ENCODE measurements at places on chromosomes 1 and 21.

- no peak for DNase-seq
These were observed 88.3 kb downstream of the LRRC40 start for GRCh38 chr1:70117046-70117445.

- DNase-seq = no peak
These were observed 10.9 kb upstream of the RCAN3 start for GRCh38 chr1:24491577-24492360.

DNA sequence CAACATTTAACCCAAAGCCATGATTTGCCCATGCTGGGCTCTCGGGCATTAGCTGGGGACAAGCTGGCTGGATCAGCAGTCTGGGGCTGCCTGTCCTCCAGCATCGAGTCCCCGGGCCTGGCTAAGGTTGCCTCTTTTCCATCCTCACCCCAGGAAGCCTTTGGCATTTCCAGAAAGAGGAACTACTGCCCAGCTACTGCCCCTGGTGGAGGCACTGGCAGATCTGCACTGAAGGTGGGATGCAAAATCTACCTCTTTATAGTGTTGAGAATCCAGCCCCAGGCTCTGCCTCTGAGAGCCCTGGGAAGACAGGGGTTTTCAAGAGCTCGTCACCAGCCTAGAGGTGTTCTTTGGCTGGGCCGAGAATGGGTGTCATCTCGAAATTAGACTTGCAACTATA is 635.9 kb downstream of the MATN1 start:
- DNase-seq = no peak

DNA sequence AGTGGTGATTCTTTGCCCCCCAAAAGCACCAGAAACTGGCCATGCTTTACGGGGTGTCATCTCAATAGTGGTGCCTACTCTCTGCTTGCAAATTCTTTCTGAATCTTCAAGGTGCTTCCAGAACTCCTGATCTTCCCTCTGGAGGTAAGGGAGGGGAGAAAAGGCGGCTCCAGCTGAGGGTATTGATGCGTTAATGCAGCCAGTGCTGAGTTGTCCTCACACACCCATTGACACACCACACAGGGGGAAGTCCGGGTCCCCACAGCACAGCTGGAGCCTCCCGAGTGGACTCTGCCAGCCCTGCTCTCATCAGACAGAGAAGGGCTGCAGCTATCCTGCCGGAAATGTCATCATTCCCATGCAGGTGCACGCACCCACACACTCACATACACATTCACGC is 1.2 kb downstream of the VSIG8 start:
- no peak for DNase-seq

- DNase-seq = peak; percentile 81
These were observed 296.6 kb downstream of the PTPRC start for GRCh38 chr1:198935306-198935921.

GRCh38 chr1:192892934-192893333 is 84.1 kb downstream of the RGS2 start:
- no peak for DNase-seq

GRCh38 chr1:10616696-10617095 is 141.9 kb downstream of the PEX14 start:
- DNase-seq = no peak

DNA sequence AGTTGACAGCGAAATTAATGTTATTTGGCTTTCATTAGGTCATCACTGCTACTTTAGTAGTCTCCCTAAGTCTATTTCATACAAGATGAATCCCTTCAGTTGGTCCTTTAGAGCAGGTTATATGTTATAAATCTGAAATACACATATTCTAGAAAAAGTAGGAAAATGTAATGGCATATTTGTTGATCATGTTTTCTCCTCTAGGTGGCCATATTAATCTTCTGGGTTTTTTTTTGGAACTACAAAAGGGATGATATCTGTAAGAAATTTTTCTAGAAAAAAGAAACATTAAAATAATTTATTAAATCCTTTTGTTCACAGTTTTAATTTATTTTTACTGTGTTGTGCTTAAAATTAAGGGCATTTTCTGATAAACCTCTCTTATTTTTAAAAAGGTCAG is 87.9 kb downstream of the SYT14 start:
- DNase-seq = no peak

- no peak for DNase-seq
These were observed 12.0 kb upstream of the SMIM12 start for GRCh38 chr1:34871443-34872132.

- no peak for DNase-seq
These were observed 21.8 kb upstream of the VTCN1 start for GRCh38 chr1:117232531-117232930.

DNA sequence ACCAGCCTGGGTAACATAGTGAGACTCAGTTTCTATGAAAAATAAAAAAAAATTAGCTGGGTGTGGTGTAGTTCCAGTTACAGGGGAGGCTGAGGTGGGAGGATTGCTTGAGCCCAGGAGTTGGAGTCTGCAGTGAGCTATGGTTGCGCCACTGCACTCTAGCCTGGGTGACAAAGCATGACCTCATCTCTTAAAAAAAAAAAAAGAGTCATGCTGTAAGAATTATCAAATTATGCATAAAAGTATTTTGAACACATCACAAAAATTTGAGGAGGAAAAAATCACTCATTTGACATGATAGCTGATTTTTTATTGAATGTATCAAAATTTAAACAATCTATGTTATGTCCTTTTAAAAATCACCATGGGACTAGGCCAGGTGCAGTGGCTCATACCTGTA is 17.8 kb downstream of the CCDC30 start:
- DNase-seq = no peak

DNA sequence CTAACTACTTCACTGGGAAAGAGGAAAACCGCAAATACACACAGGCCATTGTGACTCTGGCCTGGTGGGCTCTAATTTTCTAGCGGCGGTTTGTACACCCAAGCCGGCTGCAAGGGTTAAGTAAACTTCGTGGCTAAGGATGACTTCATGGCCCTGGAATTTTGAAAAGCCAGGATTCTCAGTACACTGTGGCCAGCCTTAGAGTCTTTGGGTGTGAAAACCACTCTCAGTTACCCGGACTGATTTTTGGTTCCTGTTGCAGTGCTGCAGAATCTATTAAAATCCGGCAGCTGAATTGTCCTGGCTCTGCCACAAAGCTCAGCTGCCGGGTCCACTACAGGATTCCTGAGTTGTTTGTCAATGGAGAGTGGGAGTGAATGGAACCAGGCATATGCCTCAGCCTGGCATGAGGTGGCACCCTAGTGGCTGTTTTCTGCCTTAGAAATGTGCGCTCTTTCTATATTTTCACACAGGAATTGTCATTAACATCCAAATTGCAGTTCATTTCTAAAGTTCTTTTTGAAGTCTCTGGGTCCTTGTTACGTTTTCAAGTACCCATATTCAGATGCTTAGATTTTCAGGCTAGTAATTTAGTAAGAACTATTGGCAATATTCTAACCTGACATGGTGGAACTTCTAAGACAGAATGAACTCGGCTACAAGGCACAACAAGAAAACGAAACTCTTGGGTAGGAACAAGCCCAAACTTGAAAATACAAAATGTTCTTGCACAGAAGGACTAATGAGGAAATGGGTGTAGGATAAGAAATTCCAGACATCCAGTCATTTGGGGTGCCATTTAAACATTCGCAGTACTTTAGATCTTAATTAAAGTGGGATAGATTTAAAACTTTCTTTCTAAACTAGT is 255.9 kb downstream of the NFIA start:
- peak; percentile 94 for DNase-seq

DNA sequence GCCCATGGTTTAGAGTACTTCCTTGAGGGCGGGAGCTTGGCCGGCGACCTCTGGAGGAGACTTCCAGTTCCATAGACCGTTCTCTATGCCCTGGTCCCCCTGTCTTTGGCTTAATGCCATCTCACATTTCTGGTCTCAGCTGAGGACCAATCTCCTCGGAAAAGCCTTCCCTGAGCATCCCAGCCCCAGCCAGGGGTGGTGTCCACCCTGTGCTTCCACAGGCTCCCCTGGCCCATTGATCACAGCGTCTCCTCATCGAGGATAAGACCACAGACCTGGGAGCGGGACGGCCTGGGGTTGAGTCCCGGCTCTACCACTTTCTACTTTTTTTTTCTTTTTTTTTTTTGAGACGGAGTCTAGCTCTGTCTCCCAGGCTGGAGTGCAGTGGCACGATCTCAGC is 14.5 kb downstream of the WNT4 start:
- no peak for DNase-seq

DNA sequence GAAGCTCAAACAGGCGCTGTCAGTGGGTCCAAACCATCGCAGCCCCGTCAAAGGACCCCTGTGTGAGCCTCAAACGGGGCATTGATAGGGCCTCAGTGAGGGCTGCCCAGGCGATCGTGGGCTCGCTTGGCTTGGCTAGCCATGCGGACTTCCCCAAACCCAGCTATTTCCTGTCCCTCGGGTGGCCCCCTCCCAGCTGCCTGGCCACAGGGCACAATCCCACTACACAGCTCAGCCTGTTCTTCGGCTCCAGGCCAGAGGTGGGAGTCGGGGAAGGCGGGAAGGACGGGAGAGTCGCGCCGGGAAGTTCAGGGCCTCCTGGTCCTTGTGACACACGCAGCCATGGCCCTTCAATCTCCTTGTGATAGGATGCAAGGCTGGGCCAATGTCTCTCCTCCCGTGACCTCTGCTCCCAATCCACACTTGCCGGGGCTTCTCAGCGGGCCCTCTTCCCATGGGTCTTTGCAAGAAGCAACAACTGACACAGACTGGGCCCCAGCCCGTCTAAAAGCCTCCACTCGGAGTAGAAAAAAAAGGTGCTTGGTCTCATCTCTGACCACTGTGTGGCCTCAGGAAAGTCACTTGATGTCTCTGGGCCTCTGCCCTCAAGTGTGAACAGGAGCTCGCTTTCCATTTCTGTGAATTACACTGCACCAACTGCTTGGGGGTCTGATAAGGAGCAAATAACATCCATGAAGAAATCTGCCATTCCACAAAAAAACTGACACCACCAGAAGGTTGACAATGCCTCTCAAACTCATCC is 7.1 kb upstream of the MATN1 start:
- no peak for DNase-seq

DNA sequence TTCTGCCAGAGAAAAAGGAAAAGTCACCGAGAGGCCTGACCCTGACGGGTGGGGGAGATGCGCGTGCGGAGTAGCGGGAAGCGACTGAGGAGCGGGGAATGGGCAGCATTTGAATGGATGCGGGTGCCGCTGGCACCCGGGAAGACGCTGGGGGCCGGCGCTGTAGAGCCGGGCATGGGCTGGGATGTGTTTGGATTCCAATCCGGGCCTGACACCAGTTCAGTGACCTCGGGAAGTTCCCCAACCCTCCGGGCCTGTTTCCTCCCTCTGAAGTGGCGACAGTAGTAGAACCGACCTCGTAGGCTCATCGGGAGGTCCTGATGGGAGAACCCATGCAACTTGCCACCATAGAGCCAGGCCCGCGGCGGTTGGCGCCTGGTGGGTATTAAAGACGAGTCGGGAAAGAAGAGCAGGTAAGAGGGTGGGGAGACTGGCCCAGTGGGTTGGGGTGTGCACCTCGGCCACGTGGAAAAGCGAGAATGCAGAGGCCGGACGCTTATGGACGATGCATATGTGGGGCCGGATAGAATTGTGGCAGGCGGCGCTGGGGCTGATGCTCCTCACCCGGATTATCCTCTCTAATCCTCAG is 642 bp upstream of the SLC16A1 start:
- DNase-seq = no peak

- peak; percentile 78 for DNase-seq
These were observed at the start of gene KCTD3 for GRCh38 chr1:215566556-215567490. Gene KCTD3, plus strand, starts transcription at chr1:215567304. Its CDS starts 382 bp downstream, at chr1:215567686.

- DNase-seq = no peak
These were observed 1.9 kb upstream of the GPR88 start for GRCh38 chr1:100536031-100536430.

GRCh38 chr1:186302381-186302920 is 72.6 kb downstream of the TPR start:
- no peak for DNase-seq

DNA sequence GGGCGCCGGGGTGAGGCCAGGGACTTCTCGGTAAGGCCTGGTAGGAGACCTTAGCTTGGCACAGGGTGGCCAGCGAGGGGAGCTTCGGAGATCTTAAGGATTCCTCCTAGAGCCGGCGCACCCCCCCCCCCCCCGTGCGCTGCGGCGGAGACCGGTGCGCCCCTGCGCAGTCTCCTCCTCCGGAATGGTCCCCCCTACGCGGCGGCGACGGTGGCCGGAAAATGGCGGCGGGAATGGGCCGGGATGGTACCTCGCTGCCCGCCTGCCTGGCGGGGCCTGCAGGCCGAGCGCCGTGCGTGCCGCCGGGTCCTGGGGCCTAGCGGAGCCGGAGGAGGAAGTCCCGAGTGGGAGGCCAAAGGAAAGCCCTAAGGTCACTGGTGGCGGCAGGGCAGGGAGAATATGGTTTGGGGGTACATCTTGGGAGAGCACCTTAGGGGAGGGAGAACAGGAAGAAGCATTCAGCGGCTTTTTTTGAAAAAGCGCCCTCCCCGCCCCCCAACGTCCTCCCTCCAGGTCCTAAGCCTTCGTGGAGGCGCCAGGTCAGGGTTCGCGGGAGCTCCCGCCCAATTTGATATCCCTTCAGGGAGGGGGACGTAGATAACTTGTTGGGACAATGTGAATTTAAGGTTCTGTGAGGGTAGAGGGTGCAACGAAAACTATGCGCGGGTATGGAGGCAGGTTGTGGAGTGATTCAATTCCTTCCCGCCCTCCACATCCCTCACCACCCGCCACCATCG is 429 bp downstream of the SRRM1 start:
- no peak for DNase-seq

- no peak for DNase-seq
These were observed 93.2 kb upstream of the TNFSF4 start for GRCh38 chr1:173300061-173301044.

DNA sequence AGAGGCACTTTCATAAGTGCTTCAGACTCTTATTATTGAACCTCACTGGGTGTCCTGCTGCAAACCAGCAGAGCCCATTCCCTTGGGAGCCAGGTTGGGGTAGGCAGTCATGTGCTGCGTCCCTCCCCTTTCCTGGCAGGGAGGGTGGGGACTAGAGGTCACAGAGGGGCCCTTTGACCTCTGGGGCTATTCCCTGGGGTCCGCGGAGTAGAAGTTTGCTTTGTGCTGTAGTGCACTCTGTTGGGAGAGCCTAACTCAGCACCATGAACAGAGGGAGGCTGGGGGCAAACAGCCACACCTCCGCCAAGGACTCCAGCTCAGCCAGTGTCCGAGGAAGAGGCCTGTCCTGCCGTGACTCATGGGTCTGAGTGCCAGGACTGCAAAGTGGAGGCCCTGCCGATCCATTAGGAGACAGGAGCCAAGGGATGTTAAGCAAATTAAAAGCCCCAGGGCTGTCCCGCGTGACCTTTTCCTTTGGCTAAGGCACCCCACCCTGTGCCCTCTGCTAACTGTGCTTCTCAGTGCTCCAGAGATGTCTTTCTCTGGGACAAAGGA is 3.0 kb upstream of the IGSF21 start:
- no peak for DNase-seq

GRCh38 chr1:168640836-168641235 is 64.4 kb downstream of the XCL1 start:
- no peak for DNase-seq

DNA sequence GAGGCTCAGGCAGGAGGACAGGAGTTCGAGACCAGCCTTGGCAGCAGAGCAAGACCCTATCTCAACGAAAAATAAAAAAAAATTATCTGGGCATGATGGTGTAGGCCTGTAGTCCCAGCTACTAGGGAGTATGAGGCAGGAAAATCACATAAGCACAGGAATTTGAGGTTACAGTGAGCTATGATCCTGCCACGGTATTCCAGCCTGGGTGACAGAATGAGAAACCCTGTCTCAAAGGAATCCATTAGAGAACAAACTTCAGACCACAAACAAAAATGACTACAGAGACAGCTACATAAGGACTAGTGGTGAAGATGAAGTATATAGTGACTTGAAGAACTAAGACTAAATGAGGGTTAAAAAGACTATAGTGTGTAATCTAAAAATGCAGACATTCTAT is 233.1 kb downstream of the RERE start:
- DNase-seq = no peak

- DNase-seq = peak; percentile 43
These were observed 162.8 kb downstream of the FASLG start for GRCh38 chr1:172821609-172822274.
